ENCODE measurements at places on chromosomes 7 and 10. TPM values are rescaled to one million over a fixed set of nuclear protein-coding genes. Genes with fewer than 3 reads are reported as not detected.
A peak's percentile ranks its signal among the peaks of the same experiment; 100 is the strongest.

- no peaks in the 10 kb centered on the region for H3K36me3 ChIP-seq
- no peak overlapping the region for H3K27ac ChIP-seq
- no peaks in the 10 kb centered on the region for H3K4me1 ChIP-seq
- no peaks in the 10 kb centered on the region for H3K27me3 ChIP-seq
- DNase-seq: no peak
These were observed 11.4 kb upstream of the ZNF12 start for GRCh38 chr7:6718124-6718523.

- H3K27ac ChIP-seq: no peak overlapping the region
- H3K4me3 ChIP-seq: no peak overlapping the region
- H3K4me1 ChIP-seq: no peaks in the 10 kb centered on the region
These were observed 1619.6 kb upstream of the LRRTM3 start for GRCh38 chr10:65306201-65306600.

DNA sequence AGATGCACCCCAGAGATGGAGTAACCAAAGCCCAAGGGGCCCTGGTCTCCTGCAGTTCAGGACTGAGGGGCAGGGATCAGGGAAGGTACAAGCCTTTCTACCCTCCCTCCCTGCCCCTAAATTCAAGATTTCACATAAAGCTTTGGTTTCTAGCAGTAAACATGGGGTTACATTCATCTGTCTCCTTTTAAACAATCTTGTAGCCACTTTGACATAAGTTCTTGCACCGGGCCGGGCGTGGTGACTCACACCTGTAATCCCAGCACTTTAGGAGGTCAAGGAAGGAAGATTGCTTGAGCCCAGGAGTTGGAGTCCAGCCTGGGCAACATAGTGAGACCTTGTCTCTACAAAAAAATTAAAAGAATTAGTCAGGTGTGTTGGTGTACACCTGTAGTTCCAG, 4.0 kb upstream of the ACTR3C start:
- no peak overlapping the region for H3K4me3 ChIP-seq
- peaks cover 13% of the 10 kb centered on the region for H3K36me3 ChIP-seq
- H3K27ac ChIP-seq: no peak overlapping the region
- peaks cover 4% of the 10 kb centered on the region for H3K27me3 ChIP-seq

GRCh38 chr10:58574058-58574457, 61.4 kb downstream of the BICC1 start:
- no peak overlapping the region for H3K4me3 ChIP-seq
- DNase-seq: peak; percentile 74
- peak overlapping the region; percentile 45 for H3K27ac ChIP-seq
- no peaks in the 10 kb centered on the region for H3K36me3 ChIP-seq

DNA sequence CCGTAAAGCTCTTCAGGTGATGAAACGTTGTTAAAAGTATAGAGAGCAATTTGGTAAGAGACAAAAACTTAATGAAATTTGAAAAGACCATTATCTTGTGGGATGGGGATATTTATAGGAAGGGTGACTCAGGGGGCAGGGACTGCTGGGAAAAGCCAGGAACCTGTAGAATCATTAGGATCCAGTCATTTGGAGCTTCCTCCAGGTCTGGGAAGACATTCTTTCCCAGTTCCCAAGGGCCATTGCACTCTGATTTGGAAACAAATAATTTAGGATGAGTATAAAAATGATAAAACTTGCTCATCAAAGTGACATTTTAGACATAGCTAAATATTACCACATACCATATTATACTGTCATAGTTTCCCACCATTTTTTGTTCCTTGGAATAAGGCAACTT, 143.9 kb downstream of the PFKFB3 start:
- H3K27ac ChIP-seq: no peak overlapping the region
- H3K27me3 ChIP-seq: no peaks in the 10 kb centered on the region
- H3K36me3 ChIP-seq: no peaks in the 10 kb centered on the region
- H3K4me3 ChIP-seq: no peak overlapping the region
- peaks cover 2% of the 10 kb centered on the region for H3K4me1 ChIP-seq

GDF2 gene
- total RNA-seq: not detected

ATRNL1 gene
- 7.1 TPM for total RNA-seq
